HEK293T (cell line): ENCODE measurements at places on chromosomes 5 and 9.

- DNase-seq = no peak
These were observed 51.7 kb downstream of the MED27 start for GRCh38 chr9:132027752-132028663.

- DNase-seq = no peak
These were observed 1754.0 kb upstream of the ACO1 start for GRCh38 chr9:30630459-30630858.

DNA sequence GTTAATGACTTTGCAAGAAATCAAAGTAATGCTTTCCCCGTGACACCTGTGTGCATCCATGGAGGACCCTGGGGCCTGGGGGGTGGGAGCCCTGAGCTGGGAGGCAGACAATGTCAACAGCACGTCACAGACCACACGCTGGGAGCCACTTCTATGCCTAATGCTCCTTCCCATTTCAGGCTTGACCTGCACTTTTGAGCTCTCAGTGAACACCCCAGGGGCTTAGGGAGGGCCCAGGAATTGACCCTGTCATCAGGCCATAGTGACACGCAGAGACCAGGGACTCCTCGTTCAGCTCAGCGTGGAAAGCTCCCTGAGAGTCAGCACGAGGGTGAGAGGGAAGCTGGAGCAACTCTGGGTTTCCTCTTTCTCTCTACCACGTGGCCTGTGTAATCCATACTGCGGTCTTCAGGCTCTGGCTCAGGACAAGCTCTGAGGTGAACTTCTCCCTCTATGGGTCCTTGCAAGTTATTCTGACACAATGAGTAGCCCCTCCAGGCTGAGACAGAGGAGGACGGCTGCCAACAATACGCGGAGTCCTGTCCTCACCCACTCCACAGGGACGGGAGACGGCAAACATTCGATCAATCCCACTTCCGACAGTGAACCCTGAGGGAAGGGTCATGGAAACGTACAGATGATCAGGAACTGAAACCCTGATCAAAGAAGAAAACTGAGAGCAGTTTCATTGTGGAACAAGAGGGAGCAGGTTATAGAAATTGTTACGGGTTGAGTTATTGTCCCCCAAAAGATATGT, 130.8 kb upstream of the IRX4 start:
- no peak for DNase-seq

DNA sequence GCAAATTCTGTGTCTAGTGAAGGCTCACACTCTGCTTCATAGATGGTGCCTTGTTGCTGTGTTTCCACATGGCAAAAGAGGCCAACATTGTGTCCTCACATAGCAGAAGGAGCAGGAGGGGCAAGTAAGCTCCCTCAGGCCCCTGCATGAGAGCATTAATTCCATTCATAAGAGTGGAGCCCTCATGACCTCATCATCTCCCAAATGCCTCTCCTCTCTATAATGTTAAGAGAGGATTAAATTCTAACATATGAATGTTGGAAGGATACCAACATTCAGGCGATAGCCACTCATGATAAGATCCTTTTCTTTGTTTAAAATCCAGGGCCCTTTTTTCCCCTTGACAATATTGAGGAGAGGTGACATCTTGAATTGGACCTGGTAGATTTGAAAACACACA, 35.2 kb upstream of the PAM start:
- DNase-seq = no peak

DNA sequence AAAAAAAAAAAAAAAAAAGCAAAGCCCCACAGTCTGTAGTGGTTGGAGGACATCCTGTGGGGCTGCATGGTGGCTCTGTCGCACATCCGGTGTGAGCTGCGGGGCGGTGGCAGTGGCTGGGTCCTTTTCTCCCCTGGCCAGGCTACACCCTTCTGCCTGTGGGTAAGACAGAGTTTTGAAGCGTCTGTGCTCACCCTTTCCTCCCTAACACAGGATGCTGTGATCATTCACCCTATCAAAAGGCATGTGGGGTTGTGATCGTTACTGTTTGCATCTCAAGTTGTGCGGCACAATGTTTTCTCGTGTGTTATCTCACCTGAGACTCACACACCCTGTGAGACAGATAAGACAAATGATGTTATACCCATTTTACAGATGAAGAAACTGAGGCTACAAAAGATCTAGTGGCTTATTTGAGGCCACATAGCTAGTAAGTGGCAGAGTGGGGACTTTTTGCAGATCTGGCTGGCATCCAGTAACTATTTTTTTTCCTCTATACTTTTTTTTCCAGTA, 17.5 kb downstream of the IRF1 start:
- no peak for DNase-seq

- no peak for DNase-seq
These were observed 553 bp downstream of the MAP3K1 start for GRCh38 chr5:56815658-56816545.

DNA sequence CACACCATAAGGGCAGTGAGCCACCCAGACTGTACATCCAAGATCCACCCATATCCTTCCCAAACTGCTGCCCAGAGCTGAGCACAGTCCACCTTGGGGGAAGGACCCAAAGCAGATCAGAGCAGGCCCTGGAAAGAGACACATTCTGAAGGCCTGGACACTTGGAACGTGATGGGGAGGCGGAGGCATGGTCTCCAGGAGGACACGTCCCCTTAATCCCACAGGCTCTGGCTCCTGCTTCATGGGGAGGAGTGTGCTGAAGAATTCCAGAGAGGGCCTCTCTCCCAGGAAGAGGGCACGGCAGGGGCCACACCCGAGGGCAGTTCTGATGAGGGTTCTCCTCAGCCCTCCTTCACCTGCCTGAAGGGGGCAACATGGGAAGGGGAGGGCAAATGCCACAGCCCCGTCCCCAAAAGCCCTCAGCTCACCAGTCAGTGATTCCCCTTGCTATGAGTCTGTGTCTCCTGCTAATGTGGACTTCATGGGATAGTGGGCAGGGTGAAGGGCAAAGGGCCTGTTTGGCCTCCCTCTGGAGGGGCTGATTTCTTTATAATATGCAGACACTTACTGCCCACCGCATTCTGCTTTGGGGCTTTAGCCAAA, 276.8 kb downstream of the ENC1 start:
- DNase-seq = no peak
